Stimulated activated CD4-positive, alpha-beta T cell treated with anti-CD3 and anti-CD28 coated beads, Interleukin-1b, Interleukin-23, amount 100 ng/mL, for 4 hours (primary cell): ENCODE measurements at places on chromosomes 2 and 18.

GRCh38 chr2:201644001-201644400, 698 bp upstream of the TMEM237 start:
- no peak for DNase-seq

DNA sequence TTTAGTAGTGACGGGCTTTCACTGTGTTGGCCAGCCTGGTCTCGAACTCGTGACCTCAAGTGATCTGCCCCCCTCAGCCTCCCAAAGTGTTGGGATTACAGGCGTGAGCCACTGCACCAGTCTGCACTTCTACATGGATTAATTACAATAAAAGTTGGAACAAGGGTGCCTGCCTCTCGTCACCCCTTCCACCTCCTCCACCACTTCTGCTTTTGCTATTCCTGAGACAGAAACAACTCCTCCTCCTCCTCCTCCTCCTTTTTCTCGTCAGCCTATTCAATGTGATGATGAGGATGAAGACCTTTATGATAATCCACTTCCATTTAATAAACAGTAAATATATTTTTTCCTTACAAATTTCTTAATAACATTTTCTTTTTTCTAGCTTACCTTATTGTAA, 35.2 kb downstream of the SRBD1 start:
- DNase-seq = no peak

DNA sequence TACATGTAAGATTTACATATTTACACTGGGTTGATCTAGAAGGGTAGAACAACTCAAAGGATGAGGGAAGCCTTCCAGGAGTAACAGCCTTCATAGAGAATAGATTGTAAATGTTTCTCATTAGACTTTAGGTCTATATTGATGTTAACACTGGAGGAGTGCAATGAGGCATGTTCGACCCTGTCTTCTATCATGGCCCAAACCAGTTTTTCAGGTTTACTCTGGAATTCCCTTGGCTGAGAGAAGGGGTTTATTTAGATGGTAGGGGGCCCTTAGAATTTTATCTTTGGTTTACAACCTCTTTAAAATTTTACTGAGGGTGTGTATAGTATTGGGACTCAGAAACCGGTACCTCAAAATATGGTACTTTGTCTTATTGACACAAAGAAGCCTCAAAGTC, 634.9 kb upstream of the PIK3C3 start:
- DNase-seq = no peak

GRCh38 chr2:181357979-181358378, 99.2 kb upstream of the ITGA4 start:
- DNase-seq = no peak

- DNase-seq = no peak
These were observed 214.3 kb downstream of the FAM210A start for GRCh38 chr18:13511961-13512577.

DNA sequence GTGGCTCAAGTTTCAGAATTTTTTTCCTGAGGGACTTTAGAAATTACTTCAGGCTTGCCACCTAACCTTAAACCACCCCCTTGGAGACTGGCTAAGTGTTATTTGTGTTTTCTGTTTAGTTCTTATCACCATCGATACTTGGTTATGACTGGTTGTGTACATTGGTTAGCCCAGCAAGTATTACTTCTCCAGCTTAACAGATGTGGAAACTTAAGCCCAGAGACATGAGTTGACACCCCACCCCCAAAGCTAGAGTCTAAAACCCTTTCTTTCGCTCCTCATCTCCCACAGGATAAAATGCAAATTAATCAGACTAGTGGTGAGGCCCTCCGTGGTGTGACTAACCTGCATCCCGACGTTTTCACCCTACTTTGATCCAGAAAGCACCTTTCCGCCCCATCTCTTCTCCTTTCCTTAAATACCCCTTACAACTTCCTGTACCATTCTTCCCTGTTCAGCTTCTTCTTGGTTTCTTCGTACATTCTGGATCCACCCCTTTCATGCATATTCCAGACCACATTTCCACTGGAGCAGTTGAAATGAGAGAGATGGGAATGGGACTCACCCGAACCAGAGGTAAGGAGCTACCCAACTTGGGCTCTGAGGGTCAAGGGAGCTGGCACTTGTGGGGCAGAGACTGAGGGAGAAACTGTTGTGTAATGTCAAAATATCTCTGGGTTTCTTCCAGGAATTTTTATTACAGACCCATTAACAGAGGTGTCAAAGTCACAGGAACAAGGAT, 819 bp upstream of the MAP3K2 start:
- DNase-seq = no peak

GRCh38 chr2:579351-579886, 97.8 kb downstream of the TMEM18 start:
- no peak for DNase-seq

- no peak for DNase-seq
These were observed 228.1 kb upstream of the TRIB2 start for GRCh38 chr2:12488352-12489318.

DNA sequence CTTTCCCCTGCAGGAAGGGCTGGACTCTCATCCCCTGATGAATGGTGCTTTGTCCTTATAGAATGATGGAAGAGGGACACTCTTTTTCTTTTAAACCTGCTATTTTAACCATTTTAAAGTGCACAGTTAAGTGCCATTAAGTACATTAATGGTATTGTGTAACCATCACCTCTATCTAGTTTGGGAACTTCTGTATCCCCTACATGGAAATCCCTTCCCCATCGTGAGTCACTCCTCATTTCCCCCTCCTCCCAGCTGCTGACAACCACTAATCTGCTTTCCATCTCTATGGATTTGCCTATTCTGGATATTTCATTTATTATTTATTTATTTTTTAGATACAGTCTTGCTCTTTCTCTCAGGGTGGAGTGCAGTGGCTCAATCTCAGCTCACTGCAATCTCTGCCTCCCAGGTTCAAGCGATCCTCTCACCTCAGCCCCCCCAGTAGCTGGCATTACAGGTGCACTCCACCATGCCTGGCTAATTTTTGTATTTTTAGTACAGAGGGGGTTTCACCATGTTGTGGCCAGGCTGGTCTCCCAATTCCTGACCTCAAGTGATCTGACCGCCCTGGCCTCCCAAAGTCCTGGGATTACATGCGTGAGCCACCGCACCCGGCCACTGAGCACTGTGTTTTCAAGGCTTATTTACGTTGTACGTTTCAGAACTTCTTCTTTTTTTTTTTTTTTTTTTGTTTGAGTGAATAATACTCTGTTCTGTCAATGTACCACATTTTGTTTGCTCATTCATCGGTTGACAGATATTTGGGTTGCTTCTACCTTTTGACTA, 15.8 kb downstream of the DGKD start:
- DNase-seq = no peak

DNA sequence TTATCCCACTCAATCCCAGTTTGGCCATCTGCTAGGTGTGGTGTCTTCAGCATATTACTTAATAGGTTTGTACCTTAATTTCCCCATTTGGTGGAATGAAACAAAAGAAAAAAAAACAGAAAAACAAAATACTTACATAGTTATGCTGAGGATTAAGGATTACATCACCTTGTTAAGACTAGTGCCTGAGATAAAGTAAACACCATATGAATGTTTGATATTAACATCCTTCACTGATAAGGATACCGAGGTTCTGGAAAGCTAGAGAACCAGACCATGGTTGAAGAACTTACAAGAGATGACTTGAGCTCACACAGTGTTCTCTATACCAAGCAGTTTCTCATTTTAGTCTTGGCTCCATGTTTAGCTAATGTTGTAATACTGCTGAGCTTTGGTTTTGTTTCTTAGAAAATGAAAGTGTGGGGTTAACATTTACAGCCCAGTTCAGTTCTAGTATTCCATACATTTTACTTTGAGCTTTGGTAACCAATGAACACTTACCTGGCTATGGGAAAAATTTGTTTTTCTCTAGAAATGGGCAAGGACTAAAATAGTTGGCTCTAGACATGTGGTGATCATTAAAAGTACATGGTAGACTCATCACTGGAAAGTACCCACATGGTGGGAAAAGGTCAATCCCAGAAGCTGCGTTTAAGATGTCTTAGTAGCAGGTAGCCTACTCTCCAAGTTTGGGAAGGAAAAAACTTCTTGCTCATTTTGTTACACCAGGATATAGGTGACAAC, 5.8 kb upstream of the GPD2 start:
- no peak for DNase-seq

- DNase-seq = no peak
These were observed 304.6 kb downstream of the XIRP2 start for GRCh38 chr2:167192833-167193232.

DNA sequence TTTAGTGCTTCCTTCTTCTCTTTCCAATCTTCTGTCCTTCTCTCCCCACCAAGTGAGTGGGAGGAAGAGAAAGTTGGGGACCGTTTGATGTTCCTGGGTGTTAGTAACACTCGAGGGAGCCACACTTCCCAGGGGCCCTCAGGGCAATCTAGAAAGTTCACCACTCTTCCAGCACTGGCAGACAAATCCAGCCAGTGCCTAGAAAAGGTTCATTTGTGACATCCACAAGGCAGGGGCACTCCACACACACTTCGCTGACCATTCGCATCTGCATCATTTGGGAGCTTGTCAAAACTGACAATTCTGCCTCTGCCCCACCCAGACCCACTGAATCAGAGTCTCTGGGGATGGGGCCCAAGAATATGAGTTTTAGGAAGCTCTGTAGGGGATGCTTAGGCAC, 86.8 kb upstream of the ST3GAL5 start:
- DNase-seq = no peak

DNA sequence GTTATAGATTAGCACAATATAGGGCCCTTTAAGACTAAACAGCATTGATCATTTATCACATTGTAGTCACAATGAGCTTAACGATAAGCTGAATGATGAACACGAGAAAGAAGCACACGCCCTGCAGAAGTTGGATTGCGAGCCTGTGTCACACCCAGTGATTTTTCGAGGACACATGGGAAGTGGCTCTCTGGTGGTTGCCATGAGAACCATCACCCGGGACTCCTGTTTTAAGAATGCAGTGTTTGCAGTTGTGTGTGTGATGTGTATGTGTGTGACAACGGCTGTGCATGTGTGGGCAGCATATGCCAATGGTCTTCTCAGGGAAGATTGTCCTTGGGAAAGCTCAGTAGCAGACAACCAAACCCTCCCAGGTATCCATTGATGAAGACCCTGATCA, 69.2 kb downstream of the PDCL3 start:
- no peak for DNase-seq

DNA sequence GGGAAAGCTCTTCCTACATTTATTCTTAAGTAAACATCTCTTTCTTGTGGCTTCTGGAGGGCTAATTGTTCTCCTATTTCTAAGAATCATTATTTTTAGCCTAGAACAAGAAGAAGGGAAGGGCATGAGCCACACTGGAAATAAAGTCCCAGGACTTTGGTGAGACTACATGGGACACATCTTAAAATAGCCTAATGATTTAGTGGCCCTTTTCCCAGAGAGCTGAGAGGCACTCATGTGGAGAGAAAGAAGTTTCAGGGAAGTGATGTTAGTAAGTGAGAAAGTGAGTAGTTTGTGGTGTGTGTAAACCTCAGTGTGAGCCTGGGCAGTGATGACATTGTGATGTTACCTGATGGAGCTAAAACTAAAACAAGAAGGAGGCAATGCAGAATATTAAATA, 14.6 kb downstream of the ITGA4 start:
- DNase-seq = no peak
